ENCODE measurements at places on chromosomes 13 and 19. TPM values are rescaled to one million over a fixed set of nuclear protein-coding genes. Genes with fewer than 3 reads are reported as not detected.

- H3K27me3 ChIP-seq = no peaks in the 10 kb centered on the region
- peaks cover 11% of the 10 kb centered on the region for H3K4me1 ChIP-seq
- no peak for DNase-seq
- H3K4me3 ChIP-seq = no peak overlapping the region
Observed at GRCh38 chr13:76164290-76164689, 528.2 kb downstream of the LMO7 start.

Gene FAM216B
- total RNA-seq = not detected

DNA sequence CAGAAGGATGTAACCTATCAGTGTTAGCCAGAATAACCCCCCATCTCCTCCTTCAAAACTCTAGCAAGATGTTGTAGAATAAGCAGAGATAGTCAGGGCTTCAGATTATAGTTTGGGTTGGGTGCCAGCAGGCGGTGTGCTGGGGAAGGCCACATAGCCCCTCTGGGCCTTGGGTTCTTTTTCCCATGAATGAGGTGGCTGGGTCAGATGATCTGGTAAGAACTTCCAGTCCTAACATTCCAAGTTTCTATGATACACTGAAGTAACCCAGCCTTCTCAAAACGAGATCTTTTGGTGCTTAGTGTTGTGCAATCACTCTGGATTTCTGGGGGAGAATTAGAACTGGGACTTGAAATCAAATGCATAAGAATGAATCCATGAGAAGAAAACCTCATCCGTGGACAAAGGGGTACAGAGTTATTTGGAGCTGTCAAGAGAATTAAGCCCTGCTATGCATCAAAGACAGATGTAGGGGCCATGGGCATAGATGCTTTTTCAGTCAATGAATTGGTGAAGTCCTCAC, 810 bp downstream of the CBY2 start:
- peaks cover 2% of the 10 kb centered on the region for H3K27me3 ChIP-seq
- H3K4me3 ChIP-seq = no peak overlapping the region
- H3K4me1 ChIP-seq = no peaks in the 10 kb centered on the region
- no peak for DNase-seq

GRCh38 chr19:40663695-40664692, 26.5 kb downstream of the NUMBL start:
- H3K4me1 ChIP-seq = no peaks in the 10 kb centered on the region
- H3K4me3 ChIP-seq = peak overlapping the region; percentile 85
- H3K27me3 ChIP-seq = no peaks in the 10 kb centered on the region
- H3K27ac ChIP-seq = peak overlapping the region; percentile 92
- no peak for DNase-seq

GRCh38 chr13:31998131-31998530, 33.4 kb upstream of the FRY start:
- no peaks in the 10 kb centered on the region for H3K4me1 ChIP-seq
- H3K27me3 ChIP-seq = no peaks in the 10 kb centered on the region

Gene PLVAP
- total RNA-seq = 23.7 TPM

Gene SLC7A10
- not detected for total RNA-seq

- no peaks in the 10 kb centered on the region for H3K36me3 ChIP-seq
- no peaks in the 10 kb centered on the region for H3K4me1 ChIP-seq
- no peaks in the 10 kb centered on the region for H3K27me3 ChIP-seq
- H3K4me3 ChIP-seq = no peak overlapping the region
- no peak overlapping the region for H3K27ac ChIP-seq
Observed at GRCh38 chr13:51125495-51126226, 14.6 kb upstream of the C13orf42 start.

DNA sequence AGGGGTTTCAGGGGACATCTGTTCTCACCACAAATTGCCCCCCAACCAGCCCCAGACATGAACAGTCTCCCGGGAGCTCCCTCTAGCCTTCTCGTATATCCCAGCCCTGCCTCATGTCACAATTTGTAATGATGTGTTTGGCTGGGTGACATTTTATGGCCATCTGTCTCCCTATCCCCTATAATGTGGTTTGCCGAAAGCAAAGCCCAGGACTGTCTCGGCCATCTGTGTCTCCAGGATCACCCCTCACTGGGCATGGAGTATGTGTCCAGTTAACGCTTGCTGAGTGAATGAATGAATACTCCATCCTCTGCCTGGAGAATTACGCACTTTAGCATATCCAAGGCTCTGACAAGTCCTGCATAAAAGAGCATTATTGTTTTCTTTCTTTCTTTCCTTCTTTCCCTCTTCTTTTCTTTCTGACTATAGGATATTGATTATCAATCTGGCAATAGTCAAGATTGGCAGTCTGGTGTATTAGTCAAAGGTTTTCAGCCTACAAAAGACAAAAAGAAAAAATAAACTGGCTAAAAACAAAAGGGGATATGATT, 15.1 kb downstream of the HPN start:
- H3K4me1 ChIP-seq = peaks cover 21% of the 10 kb centered on the region
- no peaks in the 10 kb centered on the region for H3K27me3 ChIP-seq
- H3K4me3 ChIP-seq = no peak overlapping the region
- DNase-seq = no peak

DNA sequence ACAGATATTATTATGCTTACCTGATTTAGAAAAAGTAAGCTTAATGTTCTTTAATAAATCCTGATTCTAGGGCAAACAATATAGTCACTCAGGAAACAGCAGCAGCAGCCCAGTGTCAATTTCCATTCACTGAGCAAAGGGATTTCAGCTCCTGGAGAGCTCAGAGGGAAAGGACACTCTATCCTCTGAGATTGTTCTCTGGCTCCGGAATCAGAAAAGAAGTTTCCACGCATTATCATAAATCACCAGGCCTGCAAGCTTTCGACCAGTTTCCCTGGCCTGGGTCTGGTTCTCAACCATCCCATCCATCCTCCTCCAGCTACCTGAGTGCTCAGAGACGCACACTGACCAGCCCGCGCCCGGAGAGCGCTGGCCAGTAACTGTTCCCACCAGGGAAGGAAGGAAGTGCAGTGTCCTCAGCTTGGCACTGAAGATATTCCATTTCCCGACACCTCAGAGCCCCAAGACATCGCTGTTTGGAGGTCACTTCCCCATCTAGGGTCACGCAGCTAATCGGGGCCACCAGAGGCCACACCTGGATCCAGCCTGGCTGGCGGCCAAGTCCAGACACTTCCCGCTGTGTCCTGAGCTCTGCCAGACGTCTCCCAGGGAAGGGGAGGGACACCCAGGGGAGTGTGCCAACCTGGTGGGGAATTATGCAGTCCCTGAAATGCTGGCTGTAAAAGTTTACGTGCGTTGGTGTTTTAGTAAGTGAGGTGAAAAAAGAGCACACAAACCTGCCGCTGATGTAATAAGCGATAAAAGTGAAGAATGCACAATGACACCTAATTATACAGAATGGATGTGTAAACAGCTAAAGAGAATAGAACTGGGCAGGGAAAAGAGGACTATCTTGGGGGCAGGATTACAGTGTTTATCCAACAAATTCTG, 29.1 kb downstream of the EPS15L1 start:
- H3K4me1 ChIP-seq = peaks cover 61% of the 10 kb centered on the region
- no peaks in the 10 kb centered on the region for H3K36me3 ChIP-seq
- DNase-seq = no peak
- H3K4me3 ChIP-seq = no peak overlapping the region
- no peaks in the 10 kb centered on the region for H3K27me3 ChIP-seq

Gene APOC1
- total RNA-seq = 16.8 TPM

- no peak overlapping the region for H3K4me3 ChIP-seq
- peaks cover 10% of the 10 kb centered on the region for H3K4me1 ChIP-seq
- no peak for DNase-seq
- peaks cover 20% of the 10 kb centered on the region for H3K36me3 ChIP-seq
- H3K27me3 ChIP-seq = no peaks in the 10 kb centered on the region
- no peak overlapping the region for H3K27ac ChIP-seq
Observed at GRCh38 chr19:39356647-39357046, 14.4 kb downstream of the SAMD4B start.

Gene PCDH9
- total RNA-seq = 3.1 TPM

GRCh38 chr13:41935501-41935900, 25.4 kb downstream of the VWA8 start:
- DNase-seq = no peak
- H3K27me3 ChIP-seq = no peaks in the 10 kb centered on the region
- no peak overlapping the region for H3K4me3 ChIP-seq
- H3K4me1 ChIP-seq = peaks cover 16% of the 10 kb centered on the region
- no peaks in the 10 kb centered on the region for H3K36me3 ChIP-seq
- no peak overlapping the region for H3K27ac ChIP-seq

Gene TNFSF11
- not detected for total RNA-seq

GRCh38 chr13:34139660-34140227, 321.8 kb downstream of the RFC3 start:
- no peaks in the 10 kb centered on the region for H3K27me3 ChIP-seq
- no peak overlapping the region for H3K4me3 ChIP-seq
- DNase-seq = no peak

Gene IGFL2
- total RNA-seq = not detected

DNA sequence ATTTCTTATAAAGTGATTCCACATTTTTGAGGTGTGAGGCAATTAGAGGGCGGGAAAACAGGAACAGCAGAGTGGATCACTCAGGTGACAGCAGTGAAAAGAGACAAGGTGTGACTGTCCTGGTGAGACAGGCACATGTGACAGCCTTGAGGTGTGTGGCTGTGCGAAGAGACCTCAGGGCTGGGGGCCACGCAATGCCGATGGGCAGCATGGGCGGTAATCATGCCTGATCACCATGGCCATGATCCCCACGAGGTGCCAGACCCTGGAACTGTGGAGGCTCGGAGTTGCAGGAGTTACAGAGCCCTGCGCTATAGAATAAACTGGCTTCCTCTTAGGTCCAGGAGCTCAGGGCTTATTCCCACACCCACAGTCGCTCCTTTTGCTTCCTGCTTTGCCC, 2.0 kb downstream of the SPACA6 start:
- no peak overlapping the region for H3K4me3 ChIP-seq
- no peaks in the 10 kb centered on the region for H3K27me3 ChIP-seq
- no peak overlapping the region for H3K27ac ChIP-seq
- H3K4me1 ChIP-seq = no peaks in the 10 kb centered on the region
- no peak for DNase-seq

DNA sequence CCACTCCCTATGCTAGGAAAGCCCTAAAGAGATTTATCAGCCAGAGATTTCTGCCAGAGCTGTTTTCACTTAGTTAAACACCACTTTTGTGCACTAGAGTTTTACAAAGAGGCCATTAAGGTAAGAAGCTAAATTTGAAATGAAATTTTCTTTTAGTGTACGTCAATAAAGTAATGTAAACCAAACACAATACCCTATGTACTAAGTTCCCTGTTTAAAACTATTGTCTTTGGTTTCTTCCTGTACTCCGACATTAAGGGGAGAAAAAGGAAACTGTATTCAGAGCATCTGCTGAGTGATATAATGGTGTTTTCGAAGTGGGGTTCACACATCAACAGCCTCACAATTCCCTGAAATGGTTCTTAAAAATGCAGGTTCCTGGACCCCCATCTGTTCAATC, 40.7 kb upstream of the STARD13 start:
- H3K36me3 ChIP-seq = no peaks in the 10 kb centered on the region
- H3K27ac ChIP-seq = no peak overlapping the region
- no peaks in the 10 kb centered on the region for H3K27me3 ChIP-seq

DNA sequence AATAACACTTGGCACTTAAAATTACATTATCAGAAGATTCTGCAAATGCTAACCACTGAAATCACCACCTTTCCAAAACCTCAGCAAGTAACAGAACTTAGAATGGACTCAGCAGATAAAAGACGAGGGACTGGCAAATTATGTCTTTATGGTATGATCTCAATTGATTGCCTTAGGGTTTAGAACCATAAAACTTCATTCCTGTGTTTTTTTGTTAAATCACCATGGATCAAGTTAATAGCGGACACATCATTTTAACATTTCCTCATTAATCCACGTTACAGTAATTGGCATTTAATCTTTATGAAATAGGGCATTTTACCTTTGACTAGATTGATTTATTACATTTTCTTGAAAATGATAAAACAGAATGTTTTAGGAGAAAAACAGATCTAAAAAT, 2070.3 kb downstream of the PCDH9 start:
- H3K27ac ChIP-seq = no peak overlapping the region
- H3K4me1 ChIP-seq = no peaks in the 10 kb centered on the region
- H3K4me3 ChIP-seq = no peak overlapping the region
- no peaks in the 10 kb centered on the region for H3K36me3 ChIP-seq

- H3K4me3 ChIP-seq = no peak overlapping the region
- no peak for DNase-seq
- no peaks in the 10 kb centered on the region for H3K27me3 ChIP-seq
- no peaks in the 10 kb centered on the region for H3K36me3 ChIP-seq
Observed at GRCh38 chr13:97574926-97575325, 141.0 kb downstream of the RAP2A start.

Gene KLHL26
- 5.7 TPM for total RNA-seq

GRCh38 chr19:43957891-43958290, 6.9 kb downstream of the ZNF221 start:
- no peak overlapping the region for H3K27ac ChIP-seq
- no peak overlapping the region for H3K4me3 ChIP-seq
- H3K27me3 ChIP-seq = no peaks in the 10 kb centered on the region
- DNase-seq = no peak
- H3K4me1 ChIP-seq = no peaks in the 10 kb centered on the region

Gene IGFL1
- total RNA-seq = not detected

Gene ZNF284
- 1.1 TPM for total RNA-seq

Gene NOVA2
- 1.6 TPM for total RNA-seq

Gene NFILZ
- total RNA-seq = not detected

GRCh38 chr13:36549755-36550154, 117.5 kb downstream of the CCNA1 start:
- H3K4me3 ChIP-seq = no peak overlapping the region
- H3K36me3 ChIP-seq = no peaks in the 10 kb centered on the region
- H3K27ac ChIP-seq = no peak overlapping the region
- no peaks in the 10 kb centered on the region for H3K4me1 ChIP-seq

Gene ZGLP1
- total RNA-seq = 2.9 TPM

Gene ZNF443
- 1.3 TPM for total RNA-seq

DNA sequence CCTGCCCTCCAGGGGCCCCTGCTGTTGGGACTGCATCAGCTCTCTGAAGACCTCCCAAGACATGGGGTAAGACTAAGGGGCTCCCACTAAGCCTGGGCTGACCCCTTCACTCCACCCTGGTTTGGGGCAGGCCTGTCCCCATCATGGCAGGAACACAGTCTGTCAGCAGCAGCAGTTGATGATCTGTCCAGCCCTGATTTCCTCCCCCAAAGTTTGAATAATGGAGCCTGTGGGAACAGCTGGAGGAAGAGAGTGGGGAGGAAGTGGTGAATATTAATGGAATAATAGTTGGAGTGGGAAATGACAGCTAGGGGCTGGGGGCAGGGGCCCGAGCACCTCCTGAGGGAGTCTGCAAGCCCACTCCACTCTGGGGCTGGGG, 1.3 kb upstream of the B3GNT8 start:
- peak overlapping the region; percentile 64 for H3K4me3 ChIP-seq
- no peaks in the 10 kb centered on the region for H3K27me3 ChIP-seq
- peak overlapping the region; percentile 72 for H3K27ac ChIP-seq
- DNase-seq = no peak

- H3K36me3 ChIP-seq = no peaks in the 10 kb centered on the region
- H3K4me1 ChIP-seq = no peaks in the 10 kb centered on the region
- H3K27ac ChIP-seq = no peak overlapping the region
Observed at GRCh38 chr19:11399667-11400066, 15.6 kb upstream of the EPOR start.

GRCh38 chr13:43360892-43361610, 337.7 kb downstream of the DNAJC15 start:
- H3K27ac ChIP-seq = no peak overlapping the region
- peaks cover 42% of the 10 kb centered on the region for H3K4me1 ChIP-seq
- no peaks in the 10 kb centered on the region for H3K27me3 ChIP-seq

GRCh38 chr13:31038834-31039552, 106.5 kb downstream of the TEX26 start:
- no peak for DNase-seq
- H3K4me3 ChIP-seq = no peak overlapping the region
- H3K27ac ChIP-seq = no peak overlapping the region

Gene CGB3
- total RNA-seq = not detected

Gene PSG3
- not detected for total RNA-seq
